ENCODE measurements at places on chromosomes 3 and 15.
A peak's percentile ranks its signal among the peaks of the same experiment; 100 is the strongest.

DNA sequence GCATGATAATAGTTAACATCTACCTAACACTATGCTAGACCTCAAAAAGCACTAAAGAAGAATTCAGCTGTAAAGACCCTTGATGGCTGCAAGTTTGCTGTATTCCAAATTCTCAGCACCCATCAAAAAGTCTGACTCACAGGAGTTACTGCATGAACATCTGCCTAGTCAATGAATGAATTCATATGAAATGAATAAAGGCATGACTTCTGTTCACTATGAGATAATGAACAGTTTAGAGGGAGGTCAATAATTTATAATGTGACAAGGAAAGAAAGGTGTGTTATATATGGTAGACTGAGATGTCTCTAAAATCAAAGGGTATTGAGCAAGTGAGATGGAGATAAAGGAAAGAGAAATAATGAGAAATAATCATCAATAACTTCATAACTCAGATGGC is 508.2 kb upstream of the TGFBR2 start:
- DNase-seq = peak; percentile 39

DNA sequence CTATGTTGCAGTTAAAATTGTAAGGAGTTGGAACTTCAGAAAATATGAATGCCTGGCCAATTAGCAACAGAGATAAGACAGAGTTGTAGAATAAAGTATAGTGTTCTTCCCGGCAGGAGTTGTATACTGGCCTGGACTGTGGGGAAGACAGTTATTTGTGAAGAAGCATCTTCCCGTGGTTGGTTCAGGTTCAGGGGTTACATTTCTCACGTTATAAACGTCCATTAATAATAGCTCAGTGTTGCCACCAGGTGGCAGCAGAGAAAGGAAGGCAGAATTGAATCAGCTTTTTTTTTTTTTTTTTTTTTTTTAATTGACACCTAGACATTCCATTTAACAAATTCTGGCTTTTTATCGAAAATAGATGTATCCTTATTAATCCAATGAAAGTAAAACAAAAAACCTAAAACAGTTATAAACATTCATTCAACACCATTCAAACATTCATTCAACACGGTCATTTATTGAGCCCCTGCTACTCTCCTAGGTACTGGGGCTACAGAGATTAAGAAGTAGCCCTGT is 66.4 kb upstream of the NR2E3 start:
- DNase-seq = no peak

GRCh38 chr3:174862101-174862500 is 3.0 kb downstream of the NAALADL2 start:
- DNase-seq = no peak

DNA sequence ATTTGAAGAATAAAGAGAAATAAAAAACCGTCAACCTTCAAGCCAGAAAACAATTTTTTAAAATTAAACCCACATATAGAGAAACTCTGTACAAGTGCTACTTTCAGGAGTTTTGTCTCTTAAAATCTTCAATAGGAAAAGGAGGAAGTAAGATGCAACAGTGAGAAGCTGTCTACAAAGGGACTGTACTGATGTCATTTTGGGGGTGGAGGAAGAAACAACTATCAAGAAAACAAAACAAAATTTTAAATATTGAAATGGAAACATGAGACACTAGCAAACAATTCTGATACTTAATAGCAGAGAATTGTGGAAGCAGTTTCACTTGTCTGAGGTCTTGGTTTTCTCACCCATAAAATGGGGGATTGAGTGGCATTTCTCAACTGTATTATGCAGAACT is 84.4 kb downstream of the SLMAP start:
- no peak for DNase-seq
